Right atrium auricular region (tissue), 2 donors: ENCODE measurements at places on chromosomes 7 and 10. TPM values are rescaled to one million over a fixed set of nuclear protein-coding genes. Genes with fewer than 3 reads are reported as not detected.
A peak's percentile ranks its signal among the peaks of the same experiment; 100 is the strongest.

Gene C10orf67
- total RNA-seq, result 0.44 TPM

Gene LIPF
- total RNA-seq, result not detected

Gene ADAMTS14
- total RNA-seq, result not detected

Gene NUTM2E
- total RNA-seq, result not detected

Gene IGF2BP3
- total RNA-seq, result not detected

Gene SPDYE8
- not detected for total RNA-seq

DNA sequence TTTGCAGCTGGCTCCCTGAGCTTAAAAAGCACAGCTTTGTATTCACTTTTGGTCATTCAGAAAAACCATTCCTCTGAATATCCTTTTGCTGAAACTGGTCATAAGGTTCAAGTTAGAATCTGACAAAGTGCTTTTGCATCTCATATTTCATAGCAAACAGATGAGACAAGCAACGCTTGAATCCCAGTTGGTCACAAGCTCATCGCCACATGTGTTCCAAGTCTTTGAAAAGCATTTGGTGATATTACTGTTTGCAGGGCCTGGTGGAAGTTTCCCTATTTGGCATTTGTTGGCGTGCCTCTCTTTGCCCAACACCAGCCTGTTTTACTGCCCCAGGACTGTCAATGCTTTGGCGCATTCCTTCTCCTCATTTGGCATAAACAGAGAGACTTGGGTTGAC is 10.3 kb downstream of the TACC2 start:
- H3K27ac ChIP-seq, result peak overlapping the region; percentile 88
- H3K4me1 ChIP-seq, result peaks cover 11% of the 10 kb centered on the region
- no peak for DNase-seq
- no peak overlapping the region for H3K4me3 ChIP-seq

GRCh38 chr7:39428221-39428620 is 138.0 kb upstream of the YAE1 start:
- H3K4me1 ChIP-seq, result no peaks in the 10 kb centered on the region
- no peaks in the 10 kb centered on the region for H3K27me3 ChIP-seq
- H3K4me3 ChIP-seq, result no peak overlapping the region
- no peaks in the 10 kb centered on the region for H3K36me3 ChIP-seq
- H3K27ac ChIP-seq, result no peak overlapping the region
- DNase-seq, result no peak

- H3K4me1 ChIP-seq, result no peaks in the 10 kb centered on the region
- no peaks in the 10 kb centered on the region for H3K36me3 ChIP-seq
- no peak overlapping the region for H3K27ac ChIP-seq
Measured at GRCh38 chr7:29207162-29207801, 12.7 kb downstream of the CHN2 start.

GRCh38 chr10:31515819-31516402 is 196.9 kb downstream of the ZEB1 start:
- H3K4me1 ChIP-seq, result no peaks in the 10 kb centered on the region
- no peak overlapping the region for H3K27ac ChIP-seq
- H3K36me3 ChIP-seq, result peaks cover 39% of the 10 kb centered on the region
- no peak for DNase-seq
- no peak overlapping the region for H3K4me3 ChIP-seq
- H3K27me3 ChIP-seq, result no peaks in the 10 kb centered on the region

DNA sequence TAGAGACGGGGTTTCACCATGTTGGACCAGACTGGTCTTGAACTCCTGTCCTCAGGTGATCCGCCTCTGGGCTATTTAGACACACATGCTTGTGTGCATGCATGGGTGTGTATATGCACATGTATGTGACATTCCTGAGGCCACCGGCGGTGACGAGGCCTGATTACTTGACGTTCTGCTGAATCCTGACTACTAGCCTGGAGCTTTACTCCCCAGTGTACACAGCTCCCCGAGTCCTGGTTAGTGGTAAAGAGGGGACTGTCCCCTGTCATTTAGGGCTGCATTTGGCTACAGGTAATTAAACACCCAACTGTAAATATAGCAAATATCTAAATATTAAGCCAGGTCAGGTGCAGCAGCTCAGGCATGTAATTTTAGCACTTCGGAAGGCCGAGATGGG is 14.2 kb downstream of the GTF2IRD1 start:
- no peaks in the 10 kb centered on the region for H3K27me3 ChIP-seq
- H3K36me3 ChIP-seq, result no peaks in the 10 kb centered on the region
- DNase-seq, result no peak
- peaks cover 23% of the 10 kb centered on the region for H3K4me1 ChIP-seq

DNA sequence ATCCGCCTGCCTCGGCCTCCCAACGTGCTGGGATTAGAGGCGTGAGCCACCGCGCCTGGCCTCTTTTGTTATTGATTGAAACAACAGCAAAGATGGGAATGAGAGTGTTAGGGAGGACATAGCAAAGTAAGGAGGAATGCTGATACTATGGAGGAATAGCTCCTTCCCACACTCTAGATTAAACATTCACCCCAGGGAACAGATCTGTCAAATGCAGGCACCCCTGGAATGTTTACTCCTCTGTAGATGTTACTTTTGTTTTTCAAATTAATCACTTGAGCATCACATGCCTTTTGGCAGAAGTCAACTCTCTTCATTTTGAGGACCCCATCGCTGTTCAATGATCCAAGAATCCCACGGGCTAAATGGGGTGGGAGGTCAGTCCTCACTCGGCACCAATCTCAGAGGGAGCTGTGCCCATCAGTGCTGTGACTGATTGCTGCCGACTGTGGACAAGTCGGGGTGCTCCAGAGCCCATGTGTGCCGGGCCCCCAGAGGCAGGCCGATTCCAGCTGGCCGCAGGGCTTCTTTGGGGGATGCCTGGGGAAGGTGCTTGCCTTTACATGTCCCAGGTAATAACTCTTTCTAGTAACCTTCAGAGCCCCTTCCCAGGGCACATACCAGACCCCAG is 10.2 kb upstream of the COBL start:
- no peaks in the 10 kb centered on the region for H3K27me3 ChIP-seq
- H3K36me3 ChIP-seq, result no peaks in the 10 kb centered on the region
- no peak overlapping the region for H3K27ac ChIP-seq
- no peak for DNase-seq

- H3K27ac ChIP-seq, result peak within 1 kb of the TSS; percentile 53
- H3K4me1 ChIP-seq, result no peaks in the 10 kb centered on the region
- peak within 1 kb of the TSS; percentile 38 for H3K4me3 ChIP-seq
- no peaks in the 10 kb centered on the region for H3K27me3 ChIP-seq
- no peak for DNase-seq
Measured at GRCh38 chr7:107469929-107470328, at the start of gene GPR22. Gene GPR22, plus strand, starts transcription at chr7:107470057. Its CDS starts 4,004 bp downstream, at chr7:107474061.

GRCh38 chr7:22397981-22398380 is 41.0 kb upstream of the RAPGEF5 start:
- no peaks in the 10 kb centered on the region for H3K4me1 ChIP-seq
- no peaks in the 10 kb centered on the region for H3K27me3 ChIP-seq
- no peak for DNase-seq
- H3K27ac ChIP-seq, result no peak overlapping the region

- H3K27me3 ChIP-seq, result no peaks in the 10 kb centered on the region
- DNase-seq, result no peak
- H3K27ac ChIP-seq, result no peak overlapping the region
- peaks cover 14% of the 10 kb centered on the region for H3K36me3 ChIP-seq
- no peaks in the 10 kb centered on the region for H3K4me1 ChIP-seq
Measured at GRCh38 chr7:17846935-17847334, 93.4 kb downstream of the SNX13 start.

DNA sequence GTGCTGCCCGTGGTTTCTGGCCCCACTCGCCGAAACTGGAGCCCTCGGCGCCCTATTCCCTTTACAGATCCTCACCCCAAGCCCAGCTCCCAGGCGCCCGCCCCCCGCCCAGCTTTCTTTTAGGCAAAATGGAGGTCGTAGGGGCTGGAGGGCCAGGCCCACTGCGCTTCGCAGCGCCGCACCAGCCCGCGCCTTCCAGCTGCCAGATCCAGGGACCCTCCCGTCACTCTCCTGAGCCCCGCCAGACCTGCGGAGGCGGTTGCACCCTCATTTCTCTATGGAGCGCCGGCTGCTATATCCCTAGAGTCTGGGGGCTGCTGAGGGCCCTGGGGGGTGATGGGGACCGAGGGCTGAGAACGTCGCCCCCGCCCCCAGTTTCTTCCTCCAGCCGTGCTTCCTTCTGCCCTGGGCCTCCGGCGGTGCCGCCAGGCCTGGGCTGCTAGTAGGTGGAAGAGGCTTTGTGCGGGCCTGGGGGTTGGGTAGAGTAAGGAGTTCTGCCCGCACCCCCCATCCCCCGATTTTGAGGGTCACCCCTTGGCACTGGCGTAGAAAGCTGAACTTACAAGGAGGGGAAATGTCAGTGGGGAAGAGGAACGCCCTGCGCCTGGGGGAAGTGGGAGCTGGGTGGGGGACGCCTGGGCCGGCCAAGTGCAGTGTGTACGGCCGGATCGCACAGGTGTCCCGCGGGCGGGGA is 1.0 kb downstream of the GNB2 start:
- H3K36me3 ChIP-seq, result peaks cover 34% of the 10 kb centered on the region
- H3K4me1 ChIP-seq, result no peaks in the 10 kb centered on the region
- DNase-seq, result no peak
- peak overlapping the region; percentile 97 for H3K4me3 ChIP-seq

GRCh38 chr7:116785843-116786242 is 76.5 kb upstream of the CAPZA2 start:
- no peak overlapping the region for H3K27ac ChIP-seq
- H3K27me3 ChIP-seq, result no peaks in the 10 kb centered on the region
- H3K4me1 ChIP-seq, result no peaks in the 10 kb centered on the region
- DNase-seq, result no peak

- H3K27me3 ChIP-seq, result no peaks in the 10 kb centered on the region
- H3K4me3 ChIP-seq, result no peak overlapping the region
- no peaks in the 10 kb centered on the region for H3K4me1 ChIP-seq
- no peak for DNase-seq
Measured at GRCh38 chr7:94418851-94419250, 24.2 kb downstream of the COL1A2 start.

DNA sequence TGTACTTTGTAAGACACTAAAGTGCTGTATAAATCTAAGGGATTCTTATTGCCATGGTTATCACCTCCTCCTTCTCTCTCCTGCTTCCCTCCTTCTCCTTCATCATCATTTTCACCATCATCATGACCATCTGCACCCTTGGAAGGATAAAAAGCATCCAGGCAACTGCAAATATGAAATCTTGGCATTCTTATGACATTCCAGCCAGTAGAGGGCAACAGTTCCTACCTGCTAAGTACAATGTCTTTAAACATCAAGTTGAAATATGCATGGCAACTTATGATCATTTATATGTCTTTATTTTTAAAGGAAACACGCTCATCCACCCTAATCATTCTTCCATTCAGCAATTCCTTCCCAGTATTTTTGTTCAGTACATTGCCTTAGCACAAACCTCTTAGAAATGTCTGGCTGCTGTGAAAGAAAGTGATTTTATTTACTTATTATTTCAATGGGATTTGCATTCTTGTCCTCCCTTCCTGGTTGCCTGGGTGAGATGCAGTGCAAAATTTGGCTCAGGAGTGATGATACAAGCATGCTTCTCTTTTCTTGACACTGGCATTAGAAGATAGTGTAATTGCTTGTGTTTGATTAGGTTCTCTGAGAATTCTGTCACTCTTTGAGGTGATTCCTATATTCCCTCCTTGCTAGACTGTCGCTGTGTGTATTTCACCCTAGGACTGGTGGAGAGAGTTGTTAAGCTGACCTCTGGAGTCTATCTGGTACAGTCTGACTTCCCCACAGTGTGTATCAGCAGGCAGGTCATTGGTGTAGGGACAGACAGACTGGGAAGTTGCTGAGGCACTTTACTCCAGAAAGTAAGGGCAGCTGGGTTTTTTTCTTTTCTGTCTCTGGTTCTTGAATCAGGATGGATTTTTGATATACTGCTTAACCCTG is 188.5 kb upstream of the BMPER start:
- H3K36me3 ChIP-seq, result no peaks in the 10 kb centered on the region
- H3K27me3 ChIP-seq, result no peaks in the 10 kb centered on the region
- H3K4me3 ChIP-seq, result no peak overlapping the region
- H3K27ac ChIP-seq, result no peak overlapping the region
- DNase-seq, result no peak
- peaks cover 11% of the 10 kb centered on the region for H3K4me1 ChIP-seq

- H3K36me3 ChIP-seq, result no peaks in the 10 kb centered on the region
- H3K4me1 ChIP-seq, result peaks cover 41% of the 10 kb centered on the region
- peak overlapping the region; percentile 96 for H3K27ac ChIP-seq
- H3K4me3 ChIP-seq, result peak overlapping the region; percentile 95
- DNase-seq, result no peak
- no peaks in the 10 kb centered on the region for H3K27me3 ChIP-seq
Measured at GRCh38 chr10:84329196-84329611, 815 bp downstream of the CCSER2 start.

- H3K27ac ChIP-seq, result no peak overlapping the region
- H3K27me3 ChIP-seq, result no peaks in the 10 kb centered on the region
- H3K4me3 ChIP-seq, result no peak overlapping the region
- no peaks in the 10 kb centered on the region for H3K36me3 ChIP-seq
- H3K4me1 ChIP-seq, result no peaks in the 10 kb centered on the region
Measured at GRCh38 chr7:159010937-159011721, 133.5 kb downstream of the VIPR2 start.

DNA sequence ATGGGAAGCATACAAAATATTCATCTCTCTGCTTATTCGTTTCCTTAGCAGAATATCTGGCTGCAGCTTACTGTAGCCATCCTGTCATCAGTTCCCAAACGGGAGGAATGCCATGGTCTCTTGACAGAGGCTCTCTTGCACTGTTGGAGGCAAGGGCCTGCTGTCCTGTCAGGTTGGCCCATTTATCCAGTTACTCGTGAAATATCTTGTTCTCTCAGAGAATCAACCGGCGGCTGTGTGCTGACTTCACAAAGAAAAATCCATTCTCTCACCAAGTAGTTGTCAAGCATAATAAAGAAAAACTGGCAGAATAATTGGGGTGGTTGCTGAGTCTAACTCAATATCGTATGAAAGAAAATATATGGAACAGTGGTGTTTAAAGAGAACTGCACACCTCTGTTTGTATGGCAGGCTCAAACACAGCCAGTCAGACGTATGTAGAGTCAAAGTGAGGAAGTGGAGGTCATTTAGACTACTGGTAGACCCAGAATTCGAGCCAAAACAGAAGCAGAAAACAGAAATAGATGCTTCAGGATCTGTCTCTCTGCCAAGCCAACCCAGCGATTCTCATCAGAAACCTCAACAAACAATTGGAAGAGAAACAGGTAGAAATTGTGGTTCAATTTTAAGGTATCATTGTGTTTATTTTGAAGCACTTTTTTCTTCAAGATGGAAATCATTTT is 349.2 kb upstream of the PRKCQ start:
- no peak for DNase-seq
- no peaks in the 10 kb centered on the region for H3K4me1 ChIP-seq
- H3K27ac ChIP-seq, result no peak overlapping the region
- no peaks in the 10 kb centered on the region for H3K36me3 ChIP-seq
- H3K4me3 ChIP-seq, result no peak overlapping the region

DNA sequence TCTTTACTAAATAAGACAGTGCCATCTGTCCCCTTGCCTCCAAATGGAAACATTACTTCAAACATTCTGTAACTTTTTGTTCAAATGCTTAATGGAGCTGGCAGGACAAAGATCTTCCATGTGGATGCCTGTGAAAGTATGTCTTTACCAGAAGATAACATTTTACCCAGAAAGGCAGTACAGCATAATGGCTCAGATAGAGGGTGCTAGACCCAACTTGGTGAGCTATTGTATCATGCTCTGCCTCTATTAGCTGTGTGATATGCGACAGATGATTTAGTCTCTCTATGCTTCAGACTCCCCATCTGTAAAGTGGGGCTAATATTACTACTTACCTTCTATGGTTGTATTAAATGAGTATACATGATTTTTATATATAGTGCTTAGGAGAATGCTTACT is 8.8 kb upstream of the SMKR1 start:
- no peaks in the 10 kb centered on the region for H3K4me1 ChIP-seq
- H3K27ac ChIP-seq, result no peak overlapping the region
- H3K36me3 ChIP-seq, result no peaks in the 10 kb centered on the region
- H3K27me3 ChIP-seq, result no peaks in the 10 kb centered on the region
- DNase-seq, result no peak
- H3K4me3 ChIP-seq, result no peak overlapping the region
